ENCODE measurements at places on chromosomes 6 and 20.

DNA sequence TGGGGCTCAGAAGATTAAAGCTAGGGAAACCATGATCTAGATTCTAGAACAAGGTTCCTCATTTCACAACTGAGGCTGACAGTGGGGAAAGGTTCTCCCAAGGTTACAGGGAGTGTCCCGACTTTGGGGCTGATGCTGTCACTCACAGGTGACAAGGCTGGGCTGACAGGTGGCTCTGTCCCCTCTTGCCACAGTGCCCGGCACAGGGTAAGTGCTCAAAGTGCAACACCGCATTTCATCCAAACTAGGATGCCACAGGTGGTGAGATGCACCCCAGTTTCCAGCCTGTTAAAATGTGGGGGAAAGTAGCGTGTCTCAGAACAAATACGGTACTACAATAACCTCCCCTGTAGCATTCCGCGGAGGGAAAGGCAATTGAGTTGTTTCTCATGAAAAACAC lies 7.8 kb downstream of the ZBP1 start:
- DNase-seq, result no peak

- no peak for DNase-seq
Observed at GRCh38 chr20:3863317-3863716, 16.7 kb downstream of the MAVS start.

DNA sequence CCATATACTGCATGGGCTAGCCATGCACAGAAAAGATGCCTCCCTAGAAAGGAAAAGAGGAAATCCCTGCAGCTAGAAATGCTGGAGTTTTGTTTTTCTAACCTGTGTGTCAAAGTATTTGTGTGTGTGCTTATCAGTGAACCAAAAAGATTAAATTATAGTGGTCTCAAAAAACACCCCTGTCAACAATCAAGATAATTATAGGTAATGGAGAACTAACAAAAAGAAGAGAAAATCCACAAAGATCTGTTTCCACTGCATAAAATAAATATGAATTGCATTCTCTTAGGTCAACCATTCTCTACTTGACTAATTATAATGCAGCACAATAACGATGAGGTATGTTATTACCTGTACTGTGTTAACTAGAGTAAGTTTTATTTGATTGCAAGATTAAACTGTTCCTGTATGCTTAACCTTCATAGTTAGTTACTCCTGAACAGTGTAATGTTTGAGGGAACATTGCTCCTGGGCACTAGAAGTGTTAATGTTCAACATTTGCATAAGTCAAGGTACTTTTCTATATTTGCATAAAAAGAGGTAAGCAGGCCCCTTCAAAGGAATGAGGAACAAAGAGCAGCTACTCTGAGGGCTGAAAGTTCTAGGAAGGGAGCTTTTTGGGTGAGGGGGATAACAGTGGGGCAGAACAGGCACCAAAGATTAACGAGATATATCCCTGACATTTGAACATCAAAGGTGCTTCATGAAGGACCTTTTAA lies 212.1 kb downstream of the BTBD9 start:
- no peak for DNase-seq

GRCh38 chr20:44961011-44961869 lies 1.0 kb upstream of the TOMM34 start:
- no peak for DNase-seq

GRCh38 chr6:116254297-116255056 lies 602 bp upstream of the TSPYL4 start:
- DNase-seq, result no peak

GRCh38 chr6:53630533-53631226 lies 34.9 kb downstream of the KLHL31 start:
- DNase-seq, result no peak

- DNase-seq, result no peak
Observed at GRCh38 chr6:8549074-8549790, 113.9 kb upstream of the SLC35B3 start.

DNA sequence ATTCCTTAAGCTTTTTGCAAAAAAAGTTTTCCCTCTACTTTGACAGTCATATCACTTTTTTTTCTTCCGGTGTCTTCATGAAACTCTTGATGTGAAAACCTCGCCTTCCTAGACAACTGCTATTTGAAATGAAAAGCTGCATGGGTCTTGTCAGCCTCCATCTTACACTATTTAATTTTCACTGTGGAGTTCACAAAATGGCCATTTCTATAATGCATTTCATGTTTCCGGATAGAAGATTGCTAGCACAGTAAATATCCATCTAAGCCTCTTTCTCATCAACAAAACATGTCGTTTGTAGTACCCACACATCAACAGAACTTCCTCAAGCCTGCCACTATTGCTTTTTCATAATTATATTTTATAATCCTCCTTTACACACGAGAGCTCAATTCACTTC lies 204.9 kb upstream of the ID4 start:
- no peak for DNase-seq

- no peak for DNase-seq
Observed at GRCh38 chr6:125808591-125808990, 17.8 kb downstream of the NCOA7 start.

DNA sequence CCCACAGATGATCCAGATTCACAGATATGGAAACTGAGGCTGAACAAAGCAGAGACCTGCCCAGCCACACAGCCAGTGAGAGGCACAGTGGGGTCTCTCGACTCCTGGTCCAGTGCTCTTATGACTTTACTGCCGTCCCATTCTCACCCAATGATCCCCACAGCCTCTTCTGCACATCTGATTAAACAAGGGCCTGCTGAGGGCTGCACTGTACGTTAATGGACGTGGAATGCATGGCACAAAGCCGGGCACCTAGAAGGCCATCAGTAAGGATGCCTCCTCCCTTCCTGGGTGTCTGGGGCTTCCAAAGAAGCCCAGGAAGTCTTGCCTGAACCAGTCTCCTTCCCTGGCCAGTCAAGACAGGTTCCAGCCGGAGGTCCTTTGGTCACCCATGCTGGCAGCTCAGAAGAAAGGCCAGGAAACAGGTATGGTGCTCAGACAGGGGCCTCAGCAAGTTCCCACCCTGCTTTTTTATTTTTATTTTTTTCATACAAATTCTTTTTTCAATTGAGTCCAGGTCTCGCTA lies 3.8 kb downstream of the TFEB start:
- DNase-seq, result no peak

DNA sequence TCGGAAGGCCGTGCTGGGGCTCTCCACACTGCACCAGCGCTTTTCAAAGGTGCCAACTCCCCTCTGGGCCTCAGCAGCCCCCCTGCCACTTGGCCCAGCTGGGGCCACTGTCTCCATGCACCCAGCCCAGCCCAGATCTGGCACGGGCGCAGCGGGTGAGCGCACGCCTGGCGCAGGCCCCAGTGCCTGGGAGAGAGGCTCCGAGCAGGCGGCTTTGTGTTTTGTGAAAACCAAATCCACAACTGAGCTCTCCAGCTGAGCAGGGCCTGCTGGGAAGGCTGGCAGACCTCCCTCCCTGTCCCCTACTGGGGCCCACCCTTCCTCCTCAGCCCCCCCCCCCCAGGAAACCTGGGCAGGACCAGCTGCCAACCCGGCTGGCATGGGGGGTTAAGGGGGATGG lies 17.0 kb downstream of the MDGA1 start:
- no peak for DNase-seq

DNA sequence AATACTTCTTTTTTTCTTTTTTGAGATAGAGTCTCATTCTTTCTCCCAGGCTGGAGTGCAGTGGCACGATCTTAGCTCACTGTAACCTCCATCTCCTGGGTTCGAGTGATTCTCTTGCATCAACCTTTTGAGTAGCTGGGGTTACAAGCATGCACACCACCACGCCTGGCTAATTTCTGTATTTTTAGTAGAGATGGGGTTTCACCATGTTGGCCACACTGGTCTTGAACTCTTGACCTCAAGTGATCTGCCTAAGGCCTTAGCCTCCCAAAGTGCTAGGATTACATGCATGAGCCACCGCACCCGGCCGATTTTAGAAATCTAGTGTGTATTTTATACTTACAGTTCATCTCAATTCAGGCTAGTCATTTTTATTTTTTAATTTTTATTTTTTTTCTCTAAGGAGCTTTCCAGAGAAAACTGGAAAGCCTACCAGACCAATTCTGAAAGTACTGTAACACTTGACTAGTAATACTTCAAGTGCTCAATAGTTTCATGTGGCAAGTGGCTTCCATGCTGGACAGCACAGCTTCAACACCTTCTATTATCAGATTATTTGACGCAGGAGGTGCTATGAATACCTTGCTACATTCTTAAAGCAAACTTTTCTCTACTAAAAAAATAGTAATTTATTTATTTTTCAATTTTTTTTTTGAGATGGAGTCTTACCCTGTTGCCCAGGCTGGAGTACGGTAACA lies 25.0 kb downstream of the POLR1C start:
- DNase-seq, result no peak

DNA sequence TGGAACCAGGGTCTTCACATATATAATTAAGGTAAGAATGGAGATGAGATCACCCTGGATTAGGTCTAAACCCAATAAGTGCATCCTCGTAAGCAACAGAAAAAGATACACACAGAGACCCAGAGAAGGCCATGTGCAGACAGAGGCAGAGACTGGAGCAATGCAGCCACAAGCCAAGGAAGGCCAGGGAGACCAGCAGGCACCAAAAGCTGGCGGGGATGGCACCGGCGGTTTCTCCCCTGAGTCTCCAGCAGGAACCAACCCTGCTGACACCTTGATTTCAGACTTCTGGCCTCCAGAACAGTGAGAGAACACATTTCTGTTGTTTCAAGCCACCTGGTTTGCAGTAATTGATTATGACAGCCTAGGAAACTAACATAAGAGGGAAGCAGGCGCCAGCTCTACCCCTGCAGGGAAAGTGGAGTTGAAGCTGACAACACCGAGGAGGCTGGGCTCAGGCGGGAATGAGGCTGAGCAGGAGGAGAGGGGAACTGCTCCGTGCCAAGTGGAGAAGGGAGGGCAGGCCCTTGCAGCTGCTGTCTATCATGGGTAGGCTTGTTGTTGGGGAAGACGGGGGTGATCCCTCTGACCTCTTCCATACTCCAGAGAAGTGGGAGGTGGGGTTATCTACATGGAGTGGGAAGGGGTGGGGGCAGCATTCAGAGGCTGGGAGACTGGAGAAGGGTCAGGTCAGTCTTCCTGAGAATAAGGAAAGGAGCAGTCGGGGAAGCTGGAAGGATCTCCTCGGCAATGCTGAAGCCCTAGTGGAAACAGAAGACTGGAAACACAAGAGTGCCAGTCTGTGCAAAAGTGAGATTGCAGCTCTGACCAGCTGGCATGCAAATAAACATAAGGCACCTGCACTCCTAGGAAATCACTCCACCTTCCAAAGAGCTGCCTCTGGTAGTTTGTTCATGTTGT lies 72.7 kb downstream of the NFATC2 start:
- no peak for DNase-seq

DNA sequence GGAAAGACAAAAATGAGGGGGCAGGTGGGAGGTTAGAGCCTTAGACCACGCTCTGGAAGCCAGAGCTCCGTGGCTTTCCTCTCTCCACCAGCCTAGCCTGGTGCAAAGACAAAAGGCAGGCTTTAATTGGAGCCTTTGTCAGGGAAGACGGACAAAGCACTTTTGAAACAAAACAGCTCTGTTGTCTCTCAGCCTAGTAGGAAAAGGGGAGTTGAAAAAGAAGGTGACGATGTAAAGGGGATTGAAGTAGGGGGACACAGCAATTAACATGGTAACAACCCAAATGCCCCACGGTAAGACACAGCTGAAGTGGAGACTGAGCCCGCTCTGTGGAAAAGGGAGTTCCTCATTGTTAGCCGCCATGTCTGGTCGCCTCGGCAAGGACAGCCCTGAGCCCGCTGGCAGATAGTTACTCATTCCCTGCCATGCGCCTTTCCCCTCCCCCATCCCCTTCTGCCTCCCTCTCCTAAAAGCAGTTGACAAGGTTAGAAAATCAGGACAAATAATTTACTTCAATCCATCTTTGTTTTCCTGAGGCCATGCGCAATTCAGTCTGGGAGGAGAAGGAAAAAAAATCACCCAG lies 93.0 kb downstream of the TCP11 start:
- DNase-seq, result no peak

DNA sequence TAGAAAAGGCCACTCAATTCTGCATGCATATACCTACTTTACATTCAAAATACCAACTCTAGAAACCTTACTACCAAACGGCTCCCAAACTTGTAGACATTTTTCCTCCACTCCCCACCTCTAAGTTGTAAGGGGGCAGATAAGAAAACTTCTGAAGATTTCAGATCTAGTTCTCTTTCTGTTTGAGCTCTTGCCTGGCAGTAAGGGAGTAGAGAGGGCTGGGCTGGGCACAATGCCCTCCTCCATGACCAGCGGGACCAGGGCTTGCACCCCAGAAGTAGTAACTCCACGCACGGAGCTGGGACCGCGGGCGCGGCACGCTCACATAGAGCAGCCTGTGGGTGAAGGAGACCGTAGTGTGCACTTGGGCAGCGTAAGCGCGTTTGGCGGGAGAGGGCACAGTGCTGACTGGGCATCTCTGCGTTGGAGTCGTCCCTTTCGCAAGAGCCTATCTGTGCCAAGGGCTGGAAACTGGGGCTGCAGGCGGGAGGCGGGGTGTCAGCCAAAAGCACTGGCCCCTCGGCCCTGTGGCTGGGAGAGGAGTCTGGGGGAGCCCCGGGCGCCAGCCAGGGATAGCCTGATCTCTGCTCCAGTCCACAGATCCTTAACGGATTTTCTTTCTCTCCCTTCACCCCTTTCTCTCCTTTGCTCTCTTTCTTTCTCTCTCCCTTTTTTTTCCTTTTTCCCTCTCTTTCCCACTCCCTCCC lies 32.4 kb downstream of the PHACTR1 start:
- no peak for DNase-seq

DNA sequence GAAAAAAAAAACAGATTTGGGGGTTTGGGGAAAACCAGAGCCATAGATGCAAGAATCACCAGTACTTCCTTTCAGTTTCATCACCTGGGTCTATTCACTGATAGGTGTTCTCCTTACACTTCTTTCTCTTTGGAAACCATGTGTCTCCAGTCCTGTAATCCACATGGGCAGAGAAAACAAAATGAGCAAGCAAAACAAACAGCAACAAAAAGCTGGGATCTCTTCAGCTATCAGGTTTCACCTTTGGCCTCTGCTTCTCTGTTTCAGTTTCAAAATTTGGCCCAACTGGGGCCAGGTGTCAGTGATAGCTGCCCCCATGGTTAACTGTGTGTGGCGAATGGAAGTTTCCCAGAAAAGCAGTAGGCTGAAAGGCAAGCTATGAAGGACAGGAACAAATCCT lies 220.0 kb upstream of the THBS2 start:
- DNase-seq, result no peak

DNA sequence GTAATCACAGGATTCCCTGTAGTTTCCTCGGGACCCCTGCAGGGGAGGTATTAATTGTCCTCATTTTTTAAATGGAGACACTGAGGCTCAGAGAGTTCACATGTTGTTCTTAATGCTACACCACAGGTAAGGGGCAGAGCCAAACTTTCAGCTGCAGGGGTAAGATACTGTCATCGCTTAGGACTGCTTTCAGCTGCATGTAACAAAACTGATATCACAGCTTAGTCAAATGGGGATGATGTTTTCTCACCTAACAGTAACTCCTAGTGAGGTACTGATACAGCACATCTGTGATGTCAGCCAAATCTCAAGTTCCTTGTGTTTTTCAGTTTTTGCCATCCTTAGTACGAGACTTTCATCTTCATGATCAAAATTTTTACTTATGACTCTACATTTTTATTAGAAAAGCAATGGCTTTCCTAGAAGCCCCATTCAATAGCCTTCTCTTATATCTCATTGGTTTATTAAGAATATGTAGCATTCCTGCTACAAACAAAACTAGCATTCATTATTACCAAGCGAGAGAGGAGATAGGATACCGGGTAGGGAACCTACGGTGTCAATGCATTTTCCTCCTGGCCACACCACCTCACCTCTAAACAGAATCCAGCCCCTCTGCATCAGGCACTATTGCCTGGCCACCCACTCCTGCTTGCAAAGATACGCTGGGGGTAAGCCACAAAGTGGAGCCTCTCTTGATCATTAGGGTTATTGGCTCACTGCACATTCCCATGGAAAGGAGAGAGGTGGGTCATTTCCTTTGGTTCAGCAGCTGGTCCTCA lies 557.5 kb downstream of the CD83 start:
- DNase-seq, result no peak

GRCh38 chr6:142387997-142388815 lies 86.4 kb downstream of the ADGRG6 start:
- no peak for DNase-seq

Data from liver (tissue), 10 donors.